NCI-H345 (cell line): ENCODE measurements at places on chromosomes 3 and 15.
A peak's percentile ranks its signal among the peaks of the same experiment; 100 is the strongest.

GRCh38 chr15:75051711-75052110, 28.3 kb downstream of the PPCDC start:
- DNase-seq, result no peak

DNA sequence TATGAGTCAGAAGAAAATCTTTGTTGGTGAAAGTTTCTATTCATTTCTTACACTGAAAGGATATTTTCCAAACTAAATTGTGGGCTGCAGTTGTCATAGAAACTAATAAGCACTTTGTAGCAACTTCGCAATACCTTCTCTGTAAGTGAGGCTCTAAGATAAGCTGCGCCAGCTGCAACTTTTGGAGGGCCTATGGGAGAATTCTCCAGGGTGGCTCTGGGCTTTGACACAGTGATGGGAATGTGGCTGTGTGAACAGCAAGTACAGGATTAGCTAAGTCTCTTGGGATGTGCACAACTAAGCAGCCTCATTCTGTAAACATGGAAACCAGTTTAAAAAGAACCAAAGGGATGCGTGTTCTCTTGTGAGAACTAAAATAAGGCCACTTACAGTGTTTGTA, 124.6 kb upstream of the SGO1 start:
- DNase-seq, result no peak

- no peak for DNase-seq
Observed at GRCh38 chr3:158443632-158444031, 127.4 kb upstream of the MLF1 start.

- peak; percentile 0 for DNase-seq
Observed at GRCh38 chr3:62558549-62559112, 185.3 kb upstream of the FEZF2 start.

GRCh38 chr3:15206662-15207576, 873 bp downstream of the CAPN7 start:
- DNase-seq, result no peak

DNA sequence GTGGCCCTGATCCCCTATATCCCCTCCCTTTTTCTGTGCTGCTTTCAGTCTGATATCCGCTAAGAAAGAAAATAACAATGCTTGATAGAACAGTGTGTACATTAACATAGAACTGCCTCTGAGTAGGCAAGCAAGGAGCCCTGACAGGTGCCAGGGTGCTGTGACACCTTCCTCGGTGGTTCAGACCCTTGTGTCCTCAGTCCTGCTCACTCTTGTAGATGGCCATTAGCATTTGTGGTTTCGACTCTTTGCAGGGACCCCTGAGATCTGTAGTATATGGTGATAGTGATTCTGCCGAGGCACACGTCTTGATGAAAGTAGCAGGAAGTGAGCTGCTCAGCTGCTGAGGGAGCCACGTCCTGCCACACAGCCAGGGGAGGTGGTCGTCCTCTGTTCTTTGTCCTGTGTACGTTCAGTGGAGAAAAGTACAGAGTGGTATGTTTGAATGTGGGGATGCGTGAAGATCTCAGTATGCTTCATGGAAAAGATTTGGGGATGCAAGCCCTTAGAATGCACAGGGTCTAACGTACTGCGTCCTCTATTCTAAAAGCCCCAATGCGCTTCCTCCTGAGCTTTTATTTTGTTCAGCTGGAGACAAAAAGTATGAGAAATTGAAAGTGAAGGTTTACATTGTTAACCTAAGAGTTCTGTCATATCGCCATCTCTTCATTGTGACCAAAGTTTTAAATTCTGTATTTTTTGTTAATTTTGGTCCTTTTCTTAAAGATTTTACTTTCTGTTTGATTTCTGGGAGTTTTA, 35.4 kb downstream of the PXYLP1 start:
- DNase-seq, result no peak

DNA sequence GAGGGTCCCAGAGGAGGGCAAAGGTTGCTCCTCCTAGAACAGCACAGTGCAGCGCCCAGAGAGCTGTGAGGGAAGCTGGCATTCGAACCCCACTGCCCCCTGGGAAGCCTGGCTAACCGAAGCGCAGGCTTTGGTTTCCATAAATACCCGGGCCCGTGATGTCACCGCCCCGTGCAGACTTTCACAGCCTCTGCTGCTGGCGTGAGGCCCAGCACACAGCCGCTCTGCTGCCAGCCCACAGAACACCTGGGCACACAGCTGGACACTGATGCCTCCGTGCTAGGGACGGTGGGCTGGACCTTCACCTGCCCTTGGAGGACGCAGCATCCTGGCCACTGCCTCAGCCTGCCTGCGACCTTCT, 1.0 kb downstream of the IQSEC1 start:
- DNase-seq, result peak; percentile 59

GRCh38 chr15:45146405-45146804, 16.6 kb downstream of the DUOX1 start:
- DNase-seq, result no peak

- DNase-seq, result no peak
Observed at GRCh38 chr3:109887293-109887692, 549.9 kb upstream of the DPPA4 start.

GRCh38 chr3:53226841-53227407, 28.9 kb downstream of the TKT start:
- no peak for DNase-seq

DNA sequence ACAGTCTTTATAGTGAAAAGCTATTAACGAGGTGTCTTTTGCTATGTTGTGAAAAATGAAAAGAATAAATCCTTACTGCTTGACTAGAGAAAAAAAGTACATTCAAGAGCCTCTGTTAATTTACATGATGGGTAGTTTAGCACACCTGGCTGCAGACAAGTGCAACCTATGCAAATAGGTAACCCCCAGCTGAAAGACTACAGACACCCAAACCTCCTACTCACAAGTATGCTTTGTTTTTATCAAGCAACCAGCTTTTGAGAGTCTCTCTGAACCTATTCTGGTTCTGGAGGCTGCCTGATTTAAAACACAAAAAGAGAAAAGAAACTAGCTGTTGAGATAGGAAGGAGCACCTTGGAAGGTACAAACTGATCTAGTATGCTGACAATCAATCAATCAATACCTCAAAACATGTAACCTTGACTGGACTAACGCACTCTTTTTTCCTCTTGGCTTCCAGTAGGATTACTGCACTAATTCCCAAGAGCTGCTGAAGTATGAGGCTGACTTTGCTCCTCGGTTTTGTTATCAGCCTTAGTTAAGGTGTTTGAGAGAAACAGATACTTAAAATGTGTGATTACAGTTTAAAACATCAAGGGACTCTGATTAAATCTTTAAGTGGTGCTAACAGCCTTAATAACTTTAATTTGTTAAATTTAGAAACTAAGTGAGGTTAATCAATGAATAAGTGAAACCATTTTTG, 63.6 kb downstream of the OSBPL10 start:
- DNase-seq, result no peak

DNA sequence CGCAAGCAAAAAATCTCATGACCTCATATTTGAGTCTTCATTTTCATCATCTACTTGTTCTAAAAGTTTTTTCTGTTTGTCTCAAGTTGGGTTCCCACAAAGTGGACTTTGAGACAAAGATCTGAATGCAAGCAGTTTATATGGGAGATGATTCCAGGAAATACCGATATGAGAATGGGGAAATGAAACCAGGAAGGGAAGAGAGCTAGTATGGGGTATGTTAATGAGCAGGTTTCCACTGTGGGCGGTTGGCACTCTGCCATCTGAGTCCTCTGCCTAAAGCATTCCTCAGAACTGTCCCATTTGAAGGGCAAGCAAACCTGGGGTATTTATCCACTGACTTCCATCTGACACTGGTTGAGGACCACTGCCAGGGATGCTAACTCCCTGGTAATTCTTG, 8.8 kb downstream of the ADPRH start:
- DNase-seq, result no peak

GRCh38 chr3:15724446-15724845, 73.3 kb downstream of the ANKRD28 start:
- DNase-seq, result no peak

- no peak for DNase-seq
Observed at GRCh38 chr3:69031635-69032034, 18.2 kb upstream of the EOGT start.

- DNase-seq, result no peak
Observed at GRCh38 chr15:63340353-63340752, 41.3 kb downstream of the CA12 start.

- no peak for DNase-seq
Observed at GRCh38 chr3:102529452-102529851, 94.6 kb downstream of the ZPLD1 start.
